ENCODE measurements at places on chromosomes 11 and 22. TPM values are rescaled to one million over a fixed set of nuclear protein-coding genes. Genes with fewer than 3 reads are reported as not detected.

DNA sequence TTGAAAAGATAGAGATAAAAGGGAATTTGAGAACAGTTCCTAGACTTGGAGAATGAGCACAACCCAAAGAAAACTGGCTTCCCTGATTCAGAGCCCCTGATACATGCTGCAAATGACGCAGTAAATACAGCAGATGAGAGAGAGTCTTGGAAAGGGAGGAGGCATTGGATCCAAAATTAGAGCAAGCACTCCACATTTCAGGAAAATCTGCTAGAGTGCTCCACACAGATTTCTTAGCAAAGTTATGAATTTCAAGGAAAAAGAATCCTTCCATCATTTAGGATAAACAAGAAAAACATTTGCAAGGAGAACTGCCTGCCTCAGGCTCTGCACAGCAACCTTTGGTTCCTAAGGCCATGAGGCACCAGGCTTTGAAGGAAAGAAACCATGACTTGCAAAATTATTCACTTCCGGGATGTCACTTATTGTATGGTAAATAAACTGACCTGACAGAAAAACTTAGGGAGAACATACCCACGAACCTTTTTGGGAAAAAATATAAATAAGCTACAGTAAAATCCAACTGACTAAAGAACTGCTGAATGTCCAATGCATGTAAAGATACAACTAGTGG is 89.8 kb upstream of the RTL6 start:
- no peak for DNase-seq

GRCh38 chr22:45208993-45209838 is 31.5 kb downstream of the KIAA0930 start:
- peak; percentile 91 for DNase-seq

DNA sequence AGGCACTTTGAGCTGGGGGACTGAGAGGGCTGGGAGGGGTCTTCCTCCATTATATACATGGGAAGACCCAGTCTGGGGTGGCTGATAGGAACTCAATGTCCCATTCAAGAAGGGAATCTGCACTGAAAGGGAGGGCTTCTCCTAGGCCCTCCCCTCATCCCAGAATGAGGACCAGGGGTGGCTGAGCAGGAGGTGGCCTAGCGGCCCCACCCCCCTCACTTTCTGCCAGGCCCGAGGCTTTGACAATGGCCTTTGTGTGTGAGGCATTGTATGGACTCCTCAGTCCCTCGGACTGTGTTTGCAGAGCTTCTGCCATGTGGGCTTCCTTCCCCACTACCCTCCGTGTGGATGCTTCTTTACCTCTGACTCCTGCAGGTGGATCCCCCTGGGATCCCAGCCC is 65.7 kb downstream of the NECTIN1 start:
- DNase-seq: no peak

DNA sequence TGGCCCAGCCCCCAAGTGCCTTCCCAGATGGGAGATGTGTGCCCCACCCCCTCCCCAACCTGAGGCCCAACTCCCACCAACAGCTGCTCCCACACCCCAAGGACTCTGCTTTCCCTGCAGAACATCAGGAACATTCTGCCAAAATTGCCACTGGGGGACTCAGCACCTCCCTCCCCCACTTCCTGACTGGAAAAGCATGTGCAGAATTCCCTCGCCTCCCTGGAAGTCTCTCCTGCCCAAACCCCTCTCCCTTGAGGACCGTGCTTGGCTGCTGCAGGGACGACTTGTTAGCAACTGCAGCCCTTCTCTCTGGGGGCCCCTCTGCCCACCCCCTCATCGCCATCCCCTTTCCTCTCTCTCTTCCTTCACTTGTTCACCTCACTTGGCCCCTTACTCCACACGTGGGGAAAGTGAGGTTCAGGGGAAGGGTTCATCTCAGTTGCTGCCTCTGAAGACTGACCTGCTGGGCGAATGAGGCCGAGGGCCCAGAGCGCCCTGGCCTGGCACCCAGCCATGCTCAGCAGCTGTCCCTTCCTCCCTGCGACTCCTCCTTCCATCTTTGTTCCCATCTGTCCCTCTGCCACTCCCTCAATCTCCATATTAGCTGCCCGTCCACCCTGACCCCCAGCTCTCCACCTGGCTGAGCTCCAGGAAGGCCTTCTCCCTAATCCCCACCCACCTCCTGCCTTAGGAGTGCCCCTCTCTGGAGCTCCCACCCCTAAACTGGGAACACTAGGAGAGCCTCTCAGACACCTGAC is 105.1 kb downstream of the CHST1 start:
- no peak for DNase-seq

- DNase-seq: no peak
These were observed 344.9 kb upstream of the B3GAT1 start for GRCh38 chr11:134756811-134757540.

DNA sequence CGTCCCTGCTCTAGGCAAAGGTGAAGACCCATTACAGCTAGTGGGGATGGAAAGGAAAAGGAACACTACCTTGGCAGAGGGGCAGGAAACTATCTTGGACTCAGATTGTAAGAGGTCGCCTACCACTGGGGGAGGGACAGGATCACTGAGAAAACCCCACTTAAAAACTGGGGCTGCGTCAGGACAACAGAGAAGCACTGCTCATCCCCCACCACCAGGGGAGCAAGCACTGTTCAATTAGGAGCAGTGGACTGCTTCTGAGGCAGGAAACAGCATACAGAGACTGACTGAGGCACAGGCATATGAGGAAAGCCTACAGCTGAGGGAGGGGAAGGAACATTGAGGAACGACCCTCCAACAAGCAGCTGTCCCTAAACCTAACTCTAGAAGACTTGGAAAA is 20.8 kb upstream of the DLAT start:
- DNase-seq: no peak

DNA sequence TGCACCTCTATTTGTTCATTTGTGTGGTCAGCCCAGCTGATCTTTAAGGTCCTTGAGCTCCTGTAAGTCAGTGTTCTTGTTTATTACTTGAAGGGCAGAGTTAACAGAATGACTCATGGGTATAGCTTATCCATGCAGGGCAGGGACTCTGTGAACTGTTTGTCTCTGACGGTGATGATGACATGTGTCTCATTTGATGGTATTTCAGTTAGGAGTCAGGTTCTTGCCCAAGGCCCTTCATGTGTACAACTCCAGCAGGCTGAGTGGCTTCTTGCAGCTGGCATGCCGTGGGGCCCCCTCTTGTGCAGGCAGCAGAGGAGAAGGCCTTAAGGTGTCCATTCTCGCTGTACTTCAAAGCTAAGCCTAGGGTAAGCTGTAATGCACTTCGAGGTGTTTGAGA is 165.1 kb downstream of the DBX1 start:
- DNase-seq: peak; percentile 97

- DNase-seq: peak; percentile 59
These were observed 13.9 kb downstream of the OTUB1 start for GRCh38 chr11:64000026-64000739.

DNA sequence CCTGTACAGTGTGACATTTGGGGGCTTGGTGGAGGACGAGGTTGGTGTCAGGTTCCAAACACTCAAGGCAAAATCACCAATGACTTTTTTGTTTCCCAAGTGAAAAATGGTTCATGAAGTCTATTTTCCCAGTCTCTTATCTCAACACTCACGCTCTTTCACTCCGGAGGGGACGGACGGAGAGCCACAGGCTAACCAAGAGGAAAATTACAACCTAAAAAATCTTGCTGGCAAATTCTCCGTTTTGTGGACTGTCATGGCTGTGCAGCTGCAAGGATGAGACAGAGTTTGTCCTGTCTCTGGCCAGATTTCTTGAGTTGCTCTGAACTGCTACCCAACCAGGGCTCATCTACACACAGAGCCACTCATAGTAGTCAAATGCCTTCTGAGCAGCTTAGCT is 101.2 kb downstream of the ABTB2 start:
- DNase-seq: no peak

- no peak for DNase-seq
These were observed 99.8 kb downstream of the ZBTB16 start for GRCh38 chr11:114159320-114159719.

GRCh38 chr11:119117004-119117706 is 4.2 kb upstream of the HINFP start:
- DNase-seq: no peak

DNA sequence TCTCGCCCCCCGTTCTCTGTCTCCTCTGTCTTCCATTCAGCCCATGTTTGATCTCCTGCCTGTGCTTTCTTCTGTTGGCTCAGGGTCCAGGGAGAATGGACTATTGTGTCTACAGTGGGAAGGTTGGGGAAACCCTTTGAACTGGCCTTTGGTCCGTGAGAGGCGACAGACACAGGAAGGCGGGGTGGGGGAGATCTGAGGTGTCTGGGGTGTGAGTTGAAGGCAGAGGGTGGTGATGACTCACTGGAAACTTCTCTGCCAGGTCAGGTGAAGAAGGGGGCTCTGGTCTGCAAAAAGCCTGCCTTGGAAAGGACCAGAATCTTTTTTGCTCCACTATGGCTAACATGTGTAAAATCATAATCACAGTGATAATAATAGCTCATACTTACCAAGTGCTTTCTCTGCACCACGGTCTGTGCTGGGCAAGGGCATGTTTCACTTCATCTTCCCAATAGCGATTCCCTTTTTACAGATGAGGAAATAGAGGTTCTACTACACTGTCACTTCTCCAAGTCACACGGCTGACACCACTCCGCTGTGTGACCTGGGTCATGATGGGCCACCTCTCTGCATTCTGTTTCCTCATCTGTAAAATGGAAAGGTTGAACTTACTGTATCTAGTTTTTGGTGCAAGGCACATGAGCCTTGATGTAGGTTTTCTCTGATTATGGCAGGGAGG is 99.8 kb upstream of the ALX4 start:
- DNase-seq: no peak

GRCh38 chr11:84673753-84674152 is 953.4 kb downstream of the DLG2 start:
- no peak for DNase-seq

GRCh38 chr22:20746431-20747189 is 27.3 kb upstream of the SERPIND1 start:
- DNase-seq: no peak

- DNase-seq: peak; percentile 30
These were observed 87.9 kb downstream of the ADAMTS15 start for GRCh38 chr11:130536106-130537040.

GRCh38 chr11:114785820-114786219 is 107.5 kb downstream of the NXPE2 start:
- no peak for DNase-seq

DNA sequence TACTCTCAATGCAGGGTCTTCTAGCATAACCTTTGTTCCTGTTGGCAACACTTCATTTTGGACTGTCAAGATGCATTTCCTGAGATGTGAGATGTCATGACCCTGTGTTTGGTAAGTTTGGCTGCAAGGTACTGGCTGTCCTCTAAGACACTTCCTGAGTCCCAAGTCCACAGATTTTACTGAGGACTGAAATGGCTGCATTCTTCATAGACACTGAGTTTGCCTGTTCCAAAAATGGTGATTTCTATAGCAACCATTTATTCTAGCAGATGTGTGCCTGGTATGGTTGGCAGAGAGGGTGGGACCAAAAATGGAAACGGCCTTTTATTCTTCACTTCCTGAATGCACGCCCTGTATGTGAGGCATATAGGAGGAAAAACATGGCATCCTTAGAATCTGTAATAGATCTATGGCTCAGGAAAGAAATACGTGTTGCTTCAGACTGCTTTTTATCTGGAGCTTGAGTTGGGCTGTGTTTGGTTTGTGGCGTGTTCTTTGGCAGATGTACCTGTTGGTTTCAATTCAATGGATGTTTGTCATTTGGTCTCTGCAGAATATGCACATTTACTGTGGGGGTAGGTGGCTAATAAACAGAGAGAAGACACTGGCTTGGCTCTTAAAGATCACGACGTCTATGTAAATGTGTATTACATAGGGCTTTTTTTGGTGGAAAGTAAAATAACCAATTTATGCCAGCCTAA is 62.4 kb downstream of the ZBTB16 start:
- no peak for DNase-seq

GRCh38 chr11:72120930-72121329 is 8.4 kb upstream of the ANAPC15 start:
- no peak for DNase-seq

DNA sequence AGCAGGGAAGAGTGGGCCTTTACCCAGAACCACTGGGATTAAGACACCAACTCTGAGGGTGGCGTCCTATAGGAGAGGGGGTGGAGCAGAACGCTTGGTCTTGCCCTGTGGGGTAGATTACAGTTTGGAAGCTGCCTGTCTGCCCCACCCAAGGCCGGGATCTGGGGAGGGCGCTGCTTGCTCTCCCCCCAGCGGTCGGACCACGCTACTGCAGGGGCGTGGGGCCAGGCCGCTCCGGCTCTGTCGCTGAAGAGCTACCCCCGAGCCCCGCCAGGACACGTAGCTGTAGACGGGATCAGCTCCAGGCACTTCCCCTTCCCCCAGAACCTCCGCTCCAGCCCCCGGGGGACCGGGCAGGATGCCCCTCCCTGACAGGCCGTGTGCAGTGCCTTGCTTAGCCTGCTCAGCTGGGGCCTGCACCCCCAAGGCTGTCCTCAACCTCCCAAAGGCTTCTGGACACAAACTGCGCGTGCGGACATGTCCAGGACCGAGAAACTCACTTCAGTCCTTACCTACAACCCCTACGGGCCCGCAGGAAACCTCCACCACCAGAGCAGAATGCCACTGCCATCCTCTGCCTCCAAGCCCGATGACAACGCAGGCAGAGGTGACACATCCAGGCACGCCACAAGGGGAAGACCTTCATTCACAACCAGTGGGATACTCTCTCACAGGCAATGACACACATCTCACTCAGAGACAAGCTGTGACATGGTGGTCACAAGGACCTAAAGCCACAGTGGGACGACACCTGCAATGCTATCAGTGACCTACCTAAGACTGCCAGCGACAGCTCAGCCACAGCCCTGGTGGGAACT is 3.6 kb downstream of the AHNAK start:
- DNase-seq: peak; percentile 70

- no peak for DNase-seq
These were observed 1.0 kb downstream of the SFI1 start for GRCh38 chr22:31497148-31497938.

The MN1 gene
- total RNA-seq: 0.28 TPM

The LDHAL6A gene
- total RNA-seq: not detected

The TRIM49D2 gene
- not detected for total RNA-seq

The C1QTNF6 gene
- total RNA-seq: 1.1 TPM

The ARVCF gene
- 12.2 TPM for total RNA-seq

The INPP5J gene
- total RNA-seq: 0.28 TPM

The TIMP3 gene
- total RNA-seq: 98.8 TPM

The C22orf42 gene
- not detected for total RNA-seq

The OTOG gene
- not detected for total RNA-seq
